Naive B cell (primary cell): ENCODE measurements at places on chromosomes 4 and X. TPM values are rescaled to one million over a fixed set of nuclear protein-coding genes. Genes with fewer than 3 reads are reported as not detected.

The GPR34 gene
- polyA plus RNA-seq: 0.16 TPM

The MAB21L2 gene
- 0.19 TPM for polyA plus RNA-seq

The ADGRA3 gene
- polyA plus RNA-seq: 0.32 TPM

The ABCG2 gene
- 1.1 TPM for polyA plus RNA-seq

The CTPS2 gene
- polyA plus RNA-seq: 4.4 TPM

The USP51 gene
- 0.81 TPM for polyA plus RNA-seq

The SEC24D gene
- polyA plus RNA-seq: 10.9 TPM

The ACE2 gene
- polyA plus RNA-seq: not detected
